ENCODE measurements at places on chromosomes 3 and 15. TPM values are rescaled to one million over a fixed set of nuclear protein-coding genes. Genes with fewer than 3 reads are reported as not detected.

Gene GCNT3
- not detected for total RNA-seq

- no peak for DNase-seq
Observed at GRCh38 chr3:42914771-42915515, 9.0 kb downstream of the ZNF662 start.

DNA sequence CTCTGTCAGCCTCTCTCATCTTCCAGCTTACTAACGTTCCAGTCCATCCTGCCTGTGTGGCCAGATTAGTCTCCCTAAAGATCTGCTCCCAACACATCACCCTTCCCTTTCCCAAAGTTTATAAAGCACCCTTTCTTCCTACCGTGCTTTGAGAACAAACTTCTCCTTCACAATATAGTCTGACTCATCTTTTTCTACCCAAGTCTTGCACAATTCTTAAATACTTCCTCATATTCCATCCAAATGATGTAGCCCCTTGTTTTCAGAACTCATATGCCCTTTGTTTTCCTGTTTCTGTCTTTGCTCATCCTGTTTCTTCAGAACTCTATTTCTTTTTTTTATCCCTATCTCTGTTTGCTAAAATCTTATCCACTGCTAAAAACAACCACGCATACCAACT, 326.8 kb downstream of the MFSD1 start:
- DNase-seq = no peak

DNA sequence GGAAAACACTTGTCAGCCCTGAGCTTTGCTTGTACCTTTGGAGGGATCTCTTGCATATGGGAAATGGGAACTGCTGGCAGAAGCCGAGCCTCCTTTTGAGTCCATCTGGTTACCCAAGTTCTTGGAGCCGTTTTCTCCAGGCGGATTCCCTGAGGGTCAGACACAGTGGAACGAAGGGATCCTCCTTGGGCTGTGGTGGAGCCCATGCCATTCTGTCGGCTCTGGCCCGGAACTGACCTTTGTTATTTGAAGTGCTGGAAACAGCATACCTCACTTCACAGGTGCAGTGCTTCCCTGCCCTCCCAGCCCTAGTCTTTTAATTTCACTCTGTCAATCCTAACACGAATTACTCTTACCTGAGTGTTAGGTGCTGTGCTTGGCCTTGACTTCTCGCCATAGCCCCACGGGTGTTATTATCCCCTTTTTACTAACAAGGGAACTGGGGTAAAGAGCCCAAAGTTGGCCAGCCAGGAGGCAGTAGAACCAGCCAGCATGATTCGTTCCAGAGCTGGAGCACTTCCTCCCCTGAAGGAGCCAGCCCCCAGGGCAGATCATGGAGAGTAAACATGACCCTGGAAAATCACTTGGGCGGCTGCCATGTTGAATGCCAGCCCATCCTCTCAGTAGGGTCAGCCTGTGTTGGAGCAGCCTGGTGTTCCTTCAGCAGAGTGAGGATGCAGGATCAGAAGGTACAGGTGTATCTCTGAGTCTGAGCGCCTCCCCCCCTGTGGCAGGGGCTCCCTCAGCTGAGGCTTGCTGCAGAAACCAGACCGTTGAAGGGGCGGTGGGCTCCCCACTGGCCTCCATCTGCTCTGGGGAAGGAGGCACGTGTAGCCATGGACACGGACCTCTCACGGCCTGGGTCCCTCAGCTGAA, 143.2 kb downstream of the DNAJB8 start:
- DNase-seq = no peak

Gene SV2B
- not detected for total RNA-seq

DNA sequence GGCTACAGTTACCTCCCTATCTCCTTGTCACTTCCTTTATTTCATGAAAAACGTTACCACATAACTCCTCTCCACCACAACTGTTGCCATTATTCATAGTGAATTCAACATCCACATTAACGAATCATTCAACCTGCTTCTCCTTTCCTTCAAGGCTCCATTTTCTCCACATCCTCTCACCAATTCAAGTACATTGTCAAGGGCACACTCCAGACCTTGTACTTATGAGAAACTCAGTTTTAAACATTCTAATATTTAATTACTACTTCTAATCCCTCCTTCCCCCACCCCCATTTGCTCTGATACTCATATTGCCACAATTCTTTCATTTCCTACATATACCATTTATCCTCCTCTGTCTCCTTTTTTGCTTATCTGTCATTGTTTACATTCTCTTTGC, 871.2 kb downstream of the TUSC7 start:
- no peak for DNase-seq

DNA sequence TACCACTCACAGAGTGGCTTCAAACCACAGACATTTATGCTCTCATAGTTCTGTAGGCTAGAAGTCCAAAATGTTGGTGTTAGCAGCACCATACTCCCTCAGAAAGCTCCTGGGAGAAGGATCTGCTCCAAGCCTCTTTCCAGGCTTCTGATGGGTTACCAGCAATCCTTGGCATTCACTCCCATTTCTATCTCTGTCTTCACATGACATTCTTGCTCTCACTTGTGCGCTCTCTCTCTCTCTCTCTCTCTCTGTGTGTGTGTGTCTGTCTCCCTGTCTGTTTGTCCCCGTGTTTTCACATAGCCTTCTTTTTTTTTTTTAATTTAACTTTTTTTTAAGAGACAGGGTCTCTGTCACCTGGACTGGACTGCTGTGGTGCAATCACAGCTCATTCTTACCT, 26.3 kb downstream of the CDAN1 start:
- DNase-seq = no peak

Gene OIP5
- 25.2 TPM for total RNA-seq

DNA sequence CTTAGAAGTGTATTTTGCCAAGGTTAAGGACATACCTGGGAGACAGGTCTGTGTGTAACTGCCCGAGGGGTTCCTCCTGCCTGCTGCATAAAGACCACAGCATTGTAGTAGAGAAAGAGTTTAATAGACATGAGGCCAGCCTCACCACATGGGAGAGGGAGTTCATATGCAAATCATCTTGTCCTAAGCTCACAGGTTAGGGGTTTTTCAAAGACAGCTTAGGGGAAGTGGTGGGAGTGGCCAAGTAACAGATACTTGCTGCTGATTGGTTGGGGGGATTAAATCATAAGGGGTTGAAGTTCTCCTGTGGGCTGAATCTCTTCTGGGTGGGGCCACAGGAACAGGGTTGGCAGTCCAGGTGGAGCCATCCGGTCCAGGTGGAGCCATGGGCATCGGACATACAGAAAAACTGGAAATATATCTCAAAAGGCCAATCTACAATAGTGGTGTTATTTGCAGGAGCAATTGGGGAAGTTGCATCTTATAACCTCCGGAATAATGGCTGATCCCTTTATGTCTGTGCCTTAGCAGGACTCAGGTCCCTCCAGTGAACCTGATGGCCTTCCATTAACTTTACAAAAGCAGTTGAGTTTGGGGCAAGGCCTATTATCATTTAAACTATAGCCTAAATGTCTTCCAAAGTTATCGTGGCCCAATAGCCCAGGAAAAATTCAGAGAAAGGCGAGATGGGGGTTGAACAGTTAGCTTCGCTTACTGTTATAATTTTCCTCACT, 86.0 kb upstream of the MFGE8 start:
- DNase-seq = no peak

Gene TM2D3
- total RNA-seq = 50.7 TPM

GRCh38 chr3:62100282-62100989, 272.9 kb downstream of the FEZF2 start:
- no peak for DNase-seq

DNA sequence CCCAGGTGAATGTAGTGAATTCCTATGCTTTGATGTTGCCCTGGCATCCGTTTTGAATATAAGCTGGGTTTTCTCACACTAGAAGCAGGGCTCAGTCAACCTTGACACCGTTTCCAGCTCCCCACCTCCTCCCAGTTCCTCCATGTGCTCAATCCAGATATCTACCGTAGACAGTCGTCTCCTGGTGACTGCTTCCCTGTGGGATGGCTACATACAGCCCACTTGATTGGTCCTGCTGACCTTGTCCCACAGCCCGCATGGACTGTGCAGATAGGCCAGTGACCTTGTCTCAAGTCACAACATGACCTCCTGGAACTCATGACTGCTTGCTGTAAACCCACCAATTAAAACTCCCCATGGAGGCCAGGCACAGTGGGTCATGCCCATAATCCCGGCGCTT, 8.1 kb downstream of the SEMA7A start:
- DNase-seq = no peak

DNA sequence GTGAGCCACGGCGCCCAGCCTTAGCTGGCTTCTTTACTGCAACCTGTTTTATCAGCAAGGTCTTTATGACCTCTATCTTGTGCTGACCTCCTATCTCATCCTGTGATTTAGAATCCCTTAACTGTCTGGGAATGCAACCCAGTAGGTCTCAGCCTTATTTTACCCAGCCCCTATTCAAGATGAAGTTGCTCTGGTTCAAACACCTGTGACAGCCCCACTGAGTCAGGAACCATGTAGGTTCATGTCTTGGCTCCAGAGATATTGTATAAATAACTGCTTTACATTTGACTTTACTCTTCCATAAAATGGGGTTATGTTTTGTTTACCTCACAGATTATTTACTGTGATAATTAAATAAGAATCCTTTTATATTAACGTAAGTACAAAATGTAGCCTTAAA, 27.1 kb upstream of the ANO10 start:
- no peak for DNase-seq

DNA sequence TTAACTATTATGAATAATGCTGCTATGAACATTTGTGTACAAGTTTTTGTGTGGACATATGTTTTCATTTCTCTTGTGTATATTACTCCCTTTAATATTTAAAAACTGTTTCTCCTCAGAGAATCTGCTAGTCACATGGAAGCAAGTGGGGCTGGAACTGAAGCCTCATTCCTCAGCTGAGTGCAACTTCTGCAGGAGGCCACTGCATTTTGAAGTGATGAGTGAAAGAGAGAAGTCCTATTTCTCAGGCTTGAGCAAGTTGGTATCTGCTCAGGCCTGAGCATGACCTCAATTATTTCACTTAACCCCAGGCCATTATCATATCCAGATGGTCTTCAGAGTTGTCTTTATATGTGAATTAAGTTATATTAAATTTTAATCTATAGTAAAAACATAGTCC, 11.5 kb downstream of the TLR9 start:
- DNase-seq = no peak

Gene TRIM69
- 16.3 TPM for total RNA-seq
